ENCODE measurements at places on chromosomes 16 and 17.

DNA sequence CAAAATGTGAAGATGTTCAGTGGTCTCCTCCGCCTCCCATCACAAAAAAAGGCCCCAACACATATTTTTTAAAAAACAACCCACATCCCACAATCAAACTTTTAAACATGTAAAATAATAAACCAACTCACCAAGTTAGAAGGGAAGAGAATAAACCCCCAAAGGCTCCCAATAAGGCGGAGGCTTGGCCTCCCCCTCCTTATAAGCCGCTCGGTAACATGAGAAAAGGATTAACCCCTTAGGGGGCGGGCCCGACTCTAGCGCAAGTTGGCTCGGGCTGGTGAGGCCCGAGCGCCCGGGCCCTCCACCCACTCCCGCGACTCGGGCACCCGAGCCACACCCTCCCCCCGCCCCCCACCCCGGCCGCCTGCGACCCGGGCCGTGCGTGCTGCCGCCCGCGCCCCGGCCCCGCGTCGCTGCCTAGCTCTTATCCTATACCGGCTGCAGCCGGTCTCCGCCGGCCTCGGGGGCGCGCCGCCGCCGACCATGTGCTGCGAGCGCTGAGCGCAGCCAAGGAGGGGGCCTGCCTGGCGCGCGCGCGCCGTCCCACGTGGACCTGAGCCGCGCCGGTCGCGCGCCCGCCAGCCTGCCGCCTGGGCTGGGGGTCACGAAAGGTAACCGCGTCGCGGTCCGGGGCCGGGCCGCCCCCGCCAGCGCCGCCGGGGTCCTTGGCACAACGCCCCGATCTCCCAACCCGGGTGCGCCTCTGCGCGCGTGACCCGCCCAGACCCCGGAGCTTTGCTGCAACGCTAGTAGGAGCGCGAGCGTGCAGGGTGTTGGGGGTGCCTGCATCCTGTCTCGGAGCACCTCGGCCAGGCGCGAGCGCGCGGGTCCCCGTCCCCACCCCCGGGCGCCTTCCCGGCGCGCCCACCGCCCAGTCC is at the start of the genes ARSG and SLC16A6:
Gene ARSG (plus strand): TSS at position 541 of the 881 bp plus-strand sequence. CDS start 15,999 bp downstream, outside the sequence.
Gene SLC16A6 (minus strand): TSS at position 173 of the 881 bp plus-strand sequence. CDS start 12,807 bp downstream, outside the sequence.
- peak; percentile 82 for DNase-seq

- DNase-seq: no peak
Measured at GRCh38 chr16:57304169-57305061, 19.9 kb upstream of the PLLP start.

- no peak for DNase-seq
Measured at GRCh38 chr17:55160501-55160900, 104.3 kb upstream of the HLF start.

GRCh38 chr16:3295209-3295608 is 10.0 kb downstream of the TIGD7 start:
- DNase-seq: no peak

- DNase-seq: peak; percentile 87
Measured at GRCh38 chr17:10605221-10605783, 51.8 kb downstream of the MYH3 start.

DNA sequence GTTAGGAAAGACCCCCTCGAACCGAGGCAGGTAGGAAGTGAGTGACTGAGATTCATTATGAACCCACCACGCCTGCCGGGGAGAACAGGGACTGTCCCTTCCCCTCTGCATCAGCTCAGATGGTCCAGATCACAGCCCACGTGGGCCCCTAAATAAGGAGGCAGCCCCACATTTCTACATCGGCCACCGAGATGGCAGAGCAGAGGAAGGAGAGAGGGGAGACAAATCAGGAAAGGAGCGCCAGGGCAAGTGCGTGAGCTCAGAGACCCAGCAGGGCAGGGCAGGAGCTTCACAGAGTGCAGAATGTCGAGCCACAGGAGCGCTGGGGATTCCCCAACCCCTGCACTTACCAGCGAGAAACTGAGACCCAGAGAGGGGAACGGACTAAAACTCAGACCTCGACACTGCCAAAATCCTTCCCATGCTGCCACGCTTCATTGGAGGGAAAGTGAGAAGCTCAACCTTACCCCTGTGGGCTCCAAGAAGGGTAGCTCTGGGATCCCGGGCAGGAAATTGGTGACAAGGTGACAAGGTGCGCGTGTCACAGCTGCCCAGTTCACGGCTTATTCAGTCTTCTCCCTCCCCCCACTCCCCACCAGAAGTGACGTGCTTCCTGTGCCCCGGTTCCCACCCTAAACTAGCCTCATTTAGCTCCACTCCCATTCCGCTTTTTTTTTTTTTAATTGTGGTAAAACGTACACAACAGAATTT is at the start of gene ICAM2:
Gene ICAM2 (minus strand): TSS at position 578 of the 711 bp plus-strand sequence. CDS start 13,942 bp downstream, outside the sequence.
- DNase-seq: peak; percentile 22

GRCh38 chr16:54417384-54417783 is 130.8 kb upstream of the IRX3 start:
- no peak for DNase-seq

GRCh38 chr17:40461732-40462342 is 18.6 kb downstream of the IGFBP4 start:
- peak; percentile 74 for DNase-seq

GRCh38 chr17:44211281-44212265 is 7.9 kb downstream of the UBTF start:
- DNase-seq: no peak

DNA sequence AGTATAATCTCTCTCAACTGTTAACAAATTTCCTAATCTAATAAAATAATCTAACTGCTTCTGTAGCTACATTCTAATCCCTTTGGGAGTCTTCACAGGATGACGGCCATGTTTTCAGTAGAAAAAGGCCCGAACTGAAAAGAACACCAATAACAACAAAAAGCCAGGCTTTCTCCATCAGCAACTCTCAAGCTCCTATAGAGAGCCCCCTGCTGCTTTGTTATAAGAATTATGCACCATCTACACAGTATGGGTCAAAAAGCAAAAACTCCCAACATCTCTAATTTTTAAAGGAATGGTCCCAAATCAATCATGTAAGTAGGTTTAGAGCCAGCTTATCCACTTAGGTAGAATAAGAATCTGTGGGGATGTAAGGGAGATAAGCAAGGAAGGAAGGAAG is 163.6 kb upstream of the C17orf78 start:
- DNase-seq: no peak

GRCh38 chr17:7887038-7887481 is 1.5 kb upstream of the CHD3 start:
- no peak for DNase-seq

DNA sequence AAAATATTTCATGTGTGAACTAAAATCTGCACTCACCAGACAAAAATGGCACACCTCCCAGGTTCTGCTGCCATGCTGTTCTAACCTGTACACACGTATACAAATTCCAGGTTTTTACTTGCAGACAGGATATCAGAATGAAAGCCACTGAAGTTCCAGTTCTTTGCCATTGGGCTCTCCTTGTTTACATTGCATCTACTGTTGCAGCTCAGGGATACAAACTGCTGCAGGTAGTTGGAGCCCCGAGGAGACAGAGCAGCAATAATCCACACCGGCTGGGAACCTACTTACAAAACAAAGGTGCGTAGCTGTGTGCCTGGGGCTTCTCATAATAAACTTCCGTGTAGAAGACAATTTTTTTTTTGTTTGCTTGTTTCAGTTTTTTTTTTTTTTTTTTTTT is 59.6 kb downstream of the HAPSTR1 start:
- DNase-seq: no peak

GRCh38 chr17:49468811-49469385 is 26.2 kb upstream of the NGFR start:
- peak; percentile 83 for DNase-seq

GRCh38 chr17:31510308-31511194 is 119.1 kb downstream of the RAB11FIP4 start:
- DNase-seq: no peak

DNA sequence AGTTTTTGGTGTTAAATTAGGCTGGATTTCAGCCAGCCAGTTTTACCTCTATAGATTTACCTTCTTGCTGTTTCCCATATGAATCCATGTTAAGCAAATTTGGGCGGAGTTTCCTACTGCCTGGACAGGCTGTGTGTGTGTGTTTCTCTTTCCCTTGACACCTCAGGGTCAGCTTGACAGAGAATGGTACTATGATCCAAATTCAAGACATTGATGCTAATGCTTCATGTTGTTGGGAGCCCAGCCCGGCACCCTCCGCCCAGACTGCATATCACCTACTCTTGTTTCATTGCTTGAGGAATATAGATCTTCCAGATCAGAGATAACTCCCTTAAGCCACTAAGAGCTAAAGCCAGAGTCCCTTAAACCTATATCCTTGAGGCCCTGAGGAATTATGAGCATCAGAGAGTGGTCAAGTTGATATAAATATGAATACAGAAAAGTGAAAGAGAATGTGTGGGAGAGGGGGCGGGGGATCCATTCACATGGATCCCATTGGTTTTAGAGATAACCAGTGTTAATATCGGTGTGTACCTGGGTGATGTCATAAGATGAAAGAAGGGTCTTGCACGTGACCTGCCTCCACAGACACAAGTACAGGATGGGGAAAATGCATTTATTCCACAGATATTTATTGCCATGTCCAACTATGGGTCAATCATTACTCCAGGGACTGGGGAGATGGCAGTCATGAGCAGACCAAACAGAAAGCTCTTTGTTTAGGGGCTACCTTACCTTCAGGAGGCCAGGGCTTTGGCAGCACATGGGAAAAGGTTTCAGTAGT is 69.7 kb downstream of the WIPI1 start:
- no peak for DNase-seq

- no peak for DNase-seq
Measured at GRCh38 chr16:84907575-84907974, 87.8 kb downstream of the CRISPLD2 start.

GRCh38 chr17:18158022-18158600 is 25.5 kb upstream of the ALKBH5 start:
- DNase-seq: peak; percentile 93

DNA sequence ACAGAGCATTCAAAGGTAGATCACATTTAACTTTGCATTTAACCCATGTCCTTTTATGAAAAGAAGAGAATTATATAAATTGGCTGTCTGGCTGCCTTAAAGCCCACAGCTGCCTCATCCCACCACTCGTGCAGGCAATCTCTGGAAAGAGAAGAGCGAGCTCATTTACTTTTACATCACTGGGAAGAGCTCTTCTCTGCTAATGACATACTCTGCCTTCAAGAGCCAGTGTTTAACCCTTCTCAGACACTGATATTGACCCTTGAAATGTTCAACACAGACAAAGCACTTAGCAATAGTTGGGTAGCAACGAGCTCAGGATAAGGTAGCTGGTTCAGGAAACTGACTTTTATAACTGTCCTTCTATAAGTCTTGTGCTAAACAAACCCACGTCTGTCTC is 6.8 kb downstream of the KRT38 start:
- DNase-seq: no peak

GRCh38 chr16:57592591-57593003 is 35.8 kb upstream of the ADGRG1 start:
- no peak for DNase-seq

DNA sequence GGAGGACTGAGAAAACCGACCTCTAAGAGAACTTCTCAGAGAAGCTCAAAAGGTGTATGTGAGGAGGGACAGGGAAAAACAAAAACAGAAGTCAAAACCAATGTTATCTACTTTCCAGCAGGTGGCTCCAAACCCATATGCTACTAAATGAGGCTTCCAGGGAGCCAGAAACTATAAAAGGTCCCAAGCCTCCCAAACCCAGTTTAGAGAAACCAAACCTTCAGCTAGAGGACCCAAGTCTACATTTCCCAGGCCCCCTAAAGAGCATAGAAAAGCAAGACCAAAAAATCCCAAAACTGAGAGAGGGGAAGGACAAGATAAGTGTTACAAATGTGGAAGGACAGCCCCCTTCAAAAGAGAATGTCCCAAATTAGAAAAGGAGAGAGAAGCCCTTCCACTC is 3.7 kb downstream of the HPR start:
- DNase-seq: peak; percentile 34

- no peak for DNase-seq
Measured at GRCh38 chr17:8294814-8295316, 335 bp downstream of the SLC25A35 start.

DNA sequence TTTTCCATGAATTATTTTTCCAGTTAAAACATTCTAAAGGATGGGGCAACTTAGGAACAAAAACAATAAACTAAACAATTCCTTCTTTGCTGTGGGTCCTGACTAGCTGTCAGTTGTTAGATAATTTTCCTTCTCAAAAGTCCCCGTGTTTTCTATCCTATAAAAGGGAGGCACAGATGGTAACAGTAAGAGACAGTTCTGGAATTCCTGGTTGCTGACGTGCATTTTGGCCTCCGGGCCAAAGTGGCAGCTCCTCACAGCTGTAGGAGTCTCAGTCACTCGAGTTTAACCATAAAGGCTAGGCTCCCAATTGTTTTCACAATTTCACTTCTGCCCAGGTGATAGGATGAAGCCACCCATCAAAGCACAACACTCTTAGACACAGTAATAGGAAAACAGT is 77.0 kb upstream of the ZNF423 start:
- DNase-seq: peak; percentile 90

DNA sequence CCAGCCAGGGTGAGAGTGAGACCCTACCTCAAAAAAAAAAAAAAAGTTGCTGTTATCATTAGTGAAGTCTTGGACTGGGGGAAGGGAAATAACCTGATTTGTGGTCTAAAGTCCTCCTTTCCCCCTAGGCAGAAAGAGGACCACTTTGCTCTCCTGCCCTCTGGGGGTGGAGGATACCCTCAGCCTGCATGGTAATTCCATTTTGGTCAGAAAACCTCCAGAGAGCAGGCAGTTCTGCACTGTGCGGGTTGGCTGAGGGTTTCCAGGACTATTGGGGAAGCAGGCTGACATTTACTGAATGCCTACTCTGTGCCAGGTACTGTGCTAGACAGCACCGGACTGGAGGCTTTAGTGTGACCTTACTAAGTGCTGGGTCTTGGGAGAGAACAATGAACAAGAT is 2.6 kb downstream of the ADAP2 start:
- DNase-seq: no peak

DNA sequence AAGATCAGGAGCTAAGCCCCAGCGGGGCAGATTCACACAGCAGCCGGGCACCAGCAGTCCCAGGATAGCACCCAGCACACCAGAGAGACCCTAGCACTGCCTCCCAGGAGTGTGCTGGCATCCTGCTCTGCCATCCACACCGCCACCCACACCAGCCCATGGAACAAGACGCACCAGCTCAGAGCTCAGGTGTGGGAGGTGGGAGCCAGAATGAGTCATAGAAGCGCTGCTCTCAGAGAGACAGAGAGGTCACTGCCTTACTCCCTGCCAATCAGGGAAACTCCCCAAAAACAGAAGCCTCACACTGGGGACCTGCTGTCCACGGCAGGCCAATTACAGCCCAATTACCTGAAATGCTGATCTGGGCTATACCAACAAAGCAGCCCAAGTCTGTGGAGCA is 64.9 kb downstream of the CDYL2 start:
- DNase-seq: no peak

DNA sequence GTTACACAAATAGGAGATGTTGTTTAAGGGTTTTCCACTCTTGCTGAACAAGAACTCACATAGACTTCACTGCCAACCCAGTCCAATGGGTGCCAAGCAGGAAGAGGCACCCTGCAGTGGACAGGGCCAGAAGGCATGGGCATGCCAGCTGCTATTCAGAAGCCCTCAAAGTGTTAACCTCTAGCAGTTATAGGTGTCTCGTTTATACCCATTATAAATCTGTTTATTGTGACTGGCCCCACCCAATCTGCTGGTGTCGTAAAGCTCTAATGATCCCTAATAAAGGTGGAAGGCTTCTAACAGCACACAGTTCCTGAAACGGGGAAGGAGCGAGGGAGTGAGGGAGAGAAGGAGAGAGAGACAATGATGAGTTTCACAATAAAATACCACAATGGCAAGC is 23.9 kb downstream of the HNF1B start:
- no peak for DNase-seq
